ENCODE measurements at places on chromosomes 7 and 10.

DNA sequence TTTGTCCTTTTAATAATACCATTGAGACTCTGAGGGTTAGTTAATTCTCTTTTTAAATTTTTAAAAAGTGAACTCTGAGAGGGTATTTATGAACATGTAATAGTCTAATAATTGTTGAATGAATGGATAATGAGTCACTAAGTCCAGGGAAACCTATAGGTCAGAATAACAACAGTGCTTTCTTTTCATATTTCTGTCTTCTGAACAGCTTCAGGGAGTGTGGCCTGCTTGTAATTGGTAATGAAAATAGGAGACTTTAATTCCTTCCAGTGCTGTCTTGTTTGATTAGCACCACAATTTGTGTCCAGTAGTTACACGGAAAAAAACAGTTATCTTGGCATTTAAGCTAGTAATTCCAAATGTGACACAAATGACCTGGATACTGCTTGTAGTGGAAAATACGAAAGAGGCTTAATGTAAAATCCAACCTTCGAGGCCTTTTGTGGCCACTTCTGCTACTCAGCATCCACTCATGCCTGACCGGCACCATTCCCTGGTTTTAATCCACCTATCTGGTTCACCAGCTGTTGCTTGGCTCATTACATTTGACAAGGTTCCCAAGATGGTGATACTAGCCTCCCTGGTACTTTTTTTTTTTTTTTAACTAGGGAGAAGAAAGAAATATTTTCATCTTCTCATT lies 149.3 kb upstream of the IMMP2L start:
- DNase-seq, result peak; percentile 76

- no peak for DNase-seq
These were observed 332.6 kb upstream of the TPK1 start for GRCh38 chr7:145168427-145168826.

GRCh38 chr10:69451784-69452251 lies 553 bp downstream of the TSPAN15 start:
- no peak for DNase-seq

DNA sequence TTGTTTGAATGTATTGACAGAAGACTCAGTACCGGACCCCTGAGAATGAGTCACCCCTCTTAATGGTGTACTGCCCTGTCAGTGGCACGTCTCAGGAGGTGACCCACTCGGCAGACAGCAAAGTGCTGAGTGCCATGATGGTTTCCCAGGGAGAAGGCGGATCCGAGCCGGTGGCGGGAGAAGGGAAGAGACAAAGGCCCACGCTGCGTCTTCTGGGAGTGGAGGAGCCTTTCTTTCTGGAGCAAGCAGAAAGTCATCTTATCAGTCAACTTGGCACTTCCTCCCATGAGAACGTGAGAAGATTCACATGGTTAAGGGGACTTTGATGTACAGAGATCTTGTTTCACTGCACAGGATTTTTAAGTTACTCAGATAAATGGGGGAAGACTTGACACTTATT lies 14.6 kb upstream of the PPP2R2D start:
- DNase-seq, result no peak

DNA sequence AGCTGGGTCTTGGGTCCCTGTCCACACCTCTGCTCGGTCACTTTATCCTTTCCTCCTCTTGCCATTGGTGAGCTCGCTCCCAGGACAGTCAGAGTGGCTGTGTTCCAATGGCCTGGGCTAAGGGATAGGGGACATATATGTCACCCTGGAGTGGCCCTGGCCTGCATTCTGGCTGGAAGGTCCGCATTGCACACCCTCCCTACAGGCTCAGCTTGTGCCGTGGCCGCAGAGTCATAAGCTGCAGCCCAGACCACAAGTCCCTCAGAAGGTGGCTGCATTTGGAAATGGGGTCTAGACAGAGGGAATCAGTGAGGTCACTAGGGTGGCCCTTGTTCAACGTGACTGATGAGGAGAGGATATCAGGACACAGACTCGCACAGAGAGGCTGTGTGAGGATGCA lies 363.8 kb upstream of the SHH start:
- no peak for DNase-seq

DNA sequence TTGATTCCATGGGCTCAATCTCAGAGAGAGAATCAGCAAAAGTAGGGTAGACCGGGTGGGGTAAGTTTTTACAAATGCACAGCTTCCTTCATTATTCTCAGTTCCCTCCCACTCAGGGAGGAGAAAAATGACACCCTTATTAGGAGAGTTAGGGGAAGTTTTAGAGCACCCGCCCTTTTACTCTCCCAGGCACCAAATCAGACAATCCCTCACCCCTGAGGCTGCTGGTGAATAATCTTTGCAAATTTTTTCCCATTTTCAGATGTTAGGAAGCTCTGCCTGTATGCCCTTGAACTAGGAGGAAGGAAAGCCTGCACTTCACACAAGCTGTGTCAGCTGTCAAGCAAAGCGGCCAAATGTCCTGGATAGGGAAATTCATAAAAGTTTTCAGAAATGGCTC lies 834.9 kb downstream of the GRID1 start:
- no peak for DNase-seq

- no peak for DNase-seq
These were observed 31.8 kb upstream of the IL15RA start for GRCh38 chr10:6009150-6009549.

GRCh38 chr7:41975849-41976248 lies 261.2 kb downstream of the GLI3 start:
- DNase-seq, result no peak

DNA sequence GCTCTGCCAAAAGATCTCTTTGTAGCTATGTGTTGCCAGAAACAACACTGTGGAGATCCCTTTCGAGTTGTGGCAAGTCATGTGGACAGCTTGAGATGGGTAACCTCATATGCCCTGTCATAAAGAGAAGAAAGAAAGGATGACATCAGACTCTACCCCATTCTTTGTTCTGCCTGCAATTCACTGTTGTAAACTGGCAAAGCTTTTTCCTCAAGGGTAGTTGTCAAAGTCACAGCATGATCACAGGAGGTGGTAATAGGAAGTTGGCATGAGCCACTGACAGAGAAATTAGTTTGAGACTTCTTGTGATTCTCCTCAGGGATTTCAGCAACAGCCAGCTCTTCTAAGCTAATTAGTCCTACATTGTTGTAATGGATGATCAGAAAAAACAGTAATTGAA lies 19.4 kb upstream of the MINDY3 start:
- no peak for DNase-seq

GRCh38 chr10:13671904-13672303 lies 85.1 kb downstream of the PRPF18 start:
- no peak for DNase-seq

DNA sequence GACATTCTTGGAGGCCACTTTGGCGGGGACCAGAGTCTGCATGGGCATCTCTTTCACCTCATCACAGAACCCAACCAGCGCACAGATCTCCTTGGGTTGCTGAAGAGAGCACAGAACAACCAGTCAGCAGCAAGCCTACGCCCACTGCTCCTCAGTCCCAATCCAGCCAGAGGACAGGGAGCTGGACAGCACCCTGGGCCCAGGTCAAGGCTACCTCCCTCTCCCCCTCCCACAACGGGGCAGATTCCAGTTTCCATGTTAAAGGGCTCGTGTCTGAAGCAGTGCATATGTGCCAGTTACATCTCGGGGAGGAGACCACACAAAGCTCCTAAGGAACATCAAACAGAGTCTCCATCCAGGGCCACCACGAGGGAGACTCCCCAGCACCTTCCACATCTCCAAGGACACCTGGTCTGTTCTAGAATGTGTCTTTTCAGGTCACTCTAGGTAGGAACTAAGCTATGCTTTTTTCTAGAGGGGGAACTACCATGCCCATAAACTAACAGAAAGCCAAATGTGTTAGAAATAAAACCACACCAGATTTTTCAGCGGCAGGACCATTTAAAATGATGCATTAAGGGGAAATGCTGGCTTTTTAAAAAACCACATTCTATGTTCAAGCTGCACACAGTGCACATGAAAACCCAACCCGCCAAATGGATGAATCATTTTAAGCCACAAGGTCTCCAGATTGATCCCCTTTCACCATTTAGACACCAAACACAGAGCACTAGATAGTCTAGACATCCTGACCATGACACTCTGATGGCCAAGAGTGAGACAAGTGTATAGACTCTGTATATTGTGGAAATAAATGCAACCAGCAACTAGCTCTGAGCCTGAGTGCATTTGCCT lies 28.9 kb downstream of the PSAP start:
- no peak for DNase-seq

GRCh38 chr10:7027237-7027912 lies 383.5 kb downstream of the SFMBT2 start:
- no peak for DNase-seq

- no peak for DNase-seq
These were observed 177.1 kb upstream of the SVIL start for GRCh38 chr10:29811751-29812427.

DNA sequence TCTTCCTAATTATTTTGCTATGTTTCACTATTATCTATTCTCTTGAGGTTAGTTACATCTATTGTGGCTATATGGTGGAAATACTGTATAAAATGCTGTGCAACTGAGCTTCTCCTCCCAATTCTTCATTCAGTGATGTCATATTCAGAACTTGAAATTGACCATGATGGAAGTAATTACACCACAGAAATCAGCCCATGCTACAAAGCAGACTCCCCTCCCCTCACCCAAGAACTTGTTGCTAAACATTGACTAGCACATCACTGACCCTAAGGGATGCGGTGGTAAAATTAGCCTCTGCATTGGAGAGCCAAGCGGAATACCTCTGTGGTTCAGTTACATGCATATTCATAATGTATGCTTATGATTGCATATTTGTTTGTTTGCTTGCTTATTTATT lies 8.8 kb downstream of the CALD1 start:
- no peak for DNase-seq

DNA sequence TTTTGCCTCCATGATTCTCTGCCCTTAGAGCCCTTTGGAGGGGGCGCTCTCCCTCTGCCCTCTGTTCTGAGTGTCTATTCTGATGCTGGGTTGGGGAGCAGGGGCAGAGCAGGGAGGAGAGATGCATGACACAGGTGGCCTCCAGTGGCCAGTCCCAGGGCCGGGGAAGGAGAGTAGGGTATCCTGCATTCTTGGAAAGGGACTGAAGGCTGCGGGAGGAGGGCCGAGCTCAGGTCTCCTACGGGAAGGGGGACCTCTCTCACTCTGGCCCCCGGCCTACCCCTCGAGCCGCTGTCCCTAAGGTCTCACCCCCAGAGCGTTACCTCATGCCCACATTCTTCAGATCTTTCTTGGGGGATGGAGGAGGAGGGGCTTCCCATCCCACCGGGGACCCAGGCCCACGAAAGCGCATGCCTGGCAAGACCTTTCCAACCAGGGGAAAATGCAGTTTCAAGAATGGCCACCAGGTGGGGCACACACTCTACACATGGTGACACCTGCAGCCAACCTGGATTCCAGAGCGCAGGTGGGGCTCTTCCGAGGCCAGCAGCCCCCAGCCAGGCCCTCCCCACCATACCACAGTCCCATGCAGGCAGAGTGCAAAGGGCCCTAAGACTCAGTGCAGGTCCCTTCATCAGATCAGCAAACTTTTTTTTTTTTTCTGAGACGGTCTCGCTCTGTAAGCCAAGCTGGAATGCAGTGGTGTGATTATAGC lies 86.4 kb downstream of the MYL10 start:
- DNase-seq, result no peak

GRCh38 chr7:159272739-159273138 lies 128.1 kb upstream of the VIPR2 start:
- DNase-seq, result no peak

DNA sequence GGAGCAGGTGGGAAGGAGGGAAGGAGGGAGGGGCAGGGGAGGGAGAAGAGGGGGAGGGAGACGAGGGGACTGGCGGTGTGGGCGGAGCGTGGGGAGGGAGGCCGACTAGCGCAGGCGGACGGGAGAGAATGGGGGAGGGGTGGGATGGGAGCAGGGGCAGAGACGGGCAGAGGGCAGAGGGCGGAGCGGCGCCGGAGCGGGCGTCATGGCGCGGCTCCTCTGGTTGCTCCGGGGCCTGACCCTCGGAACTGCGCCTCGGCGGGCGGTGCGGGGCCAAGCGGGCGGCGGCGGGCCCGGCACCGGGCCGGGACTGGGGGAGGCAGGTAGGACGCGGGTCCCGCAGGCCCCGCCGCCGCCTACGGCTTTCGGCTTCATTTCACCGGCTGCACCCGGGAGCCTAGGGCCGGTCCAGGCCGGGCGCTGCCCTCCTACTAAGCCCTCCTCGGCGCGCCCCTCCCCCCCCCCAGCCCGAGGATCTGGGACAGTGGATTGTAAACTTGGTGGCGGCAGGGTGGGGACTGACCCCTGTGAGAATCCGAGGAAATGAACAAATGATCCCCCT lies at the start of gene MSRB2:
MSRB2 (plus strand) TSS at position 176 of the 562 bp plus-strand sequence; CDS start at position 206, 30 bp downstream.
- no peak for DNase-seq

- DNase-seq, result no peak
These were observed 255.1 kb downstream of the XPNPEP1 start for GRCh38 chr10:109668154-109668665.

DNA sequence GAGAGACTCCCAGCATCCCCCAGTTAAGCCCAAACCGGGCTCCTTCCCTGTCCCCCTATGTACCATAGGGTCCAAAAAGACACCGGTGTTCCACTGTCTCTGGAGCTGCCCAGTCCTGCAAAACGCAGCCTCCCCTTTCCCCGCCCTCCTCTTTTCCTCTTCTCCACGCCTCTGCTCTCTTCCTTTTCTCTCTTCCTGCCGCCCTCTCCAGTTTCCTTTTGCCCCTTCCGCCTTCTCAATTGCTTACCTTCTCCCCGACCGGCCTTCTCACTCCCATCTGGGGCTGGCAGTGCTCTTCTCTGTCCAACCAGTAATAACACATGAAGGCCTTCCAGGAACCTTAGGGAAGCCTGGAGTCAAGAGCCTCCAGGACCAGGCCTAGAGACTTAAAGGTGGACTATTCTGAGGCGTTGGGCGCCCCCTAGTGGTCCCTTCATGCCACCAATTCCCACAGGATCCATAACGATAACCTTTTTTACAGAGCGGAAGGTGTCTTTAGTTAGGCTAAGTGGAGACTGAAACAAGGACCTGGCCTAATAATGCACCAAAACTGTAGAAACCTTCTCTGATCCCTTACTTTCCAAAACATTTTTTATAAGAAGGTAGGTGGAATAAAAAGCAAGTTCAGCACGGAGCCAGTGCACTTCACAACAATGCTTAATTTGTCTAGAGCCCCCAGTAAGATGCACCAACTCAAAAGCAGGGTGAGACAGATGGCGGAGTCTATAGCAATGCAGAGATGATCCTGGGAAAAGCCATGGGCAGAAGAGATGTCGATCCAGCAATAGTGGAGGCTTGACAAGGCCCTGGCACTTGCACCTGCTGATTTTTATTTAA lies 27.2 kb upstream of the MSRB2 start:
- peak; percentile 8 for DNase-seq

- DNase-seq, result no peak
These were observed 21.3 kb upstream of the KCNK18 start for GRCh38 chr10:117175901-117176534.

DNA sequence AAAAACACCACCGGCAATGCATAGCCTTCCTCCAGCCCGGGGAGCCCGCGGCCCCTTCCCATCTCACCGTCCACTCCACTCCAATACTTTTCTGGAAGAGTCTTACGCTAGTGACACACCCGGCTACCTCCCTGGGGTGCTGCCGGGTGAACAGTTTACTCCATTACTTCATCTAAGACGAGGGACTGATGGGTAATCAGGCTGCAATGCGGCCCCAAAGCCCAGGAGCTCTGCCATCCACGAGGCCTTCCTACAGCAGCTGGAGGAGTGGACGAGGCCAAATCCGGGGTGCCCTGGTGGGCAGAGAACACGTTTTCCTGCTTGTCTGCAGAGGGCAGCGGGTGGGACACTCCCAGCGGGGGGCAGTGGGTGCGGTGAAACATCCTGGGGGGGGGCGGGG lies 356.2 kb upstream of the SHH start:
- DNase-seq, result no peak

- no peak for DNase-seq
These were observed 199.7 kb upstream of the LRRN3 start for GRCh38 chr7:110891197-110891596.
